ENCODE measurements at places on chromosomes 6 and 20. TPM values are rescaled to one million over a fixed set of nuclear protein-coding genes. Genes with fewer than 3 reads are reported as not detected.

The KCNB1 gene
- 0.97 TPM for total RNA-seq

- H3K4me3 ChIP-seq, result no peak overlapping the region
- H3K27ac ChIP-seq, result no peak overlapping the region
- no peaks in the 10 kb centered on the region for H3K27me3 ChIP-seq
- H3K36me3 ChIP-seq, result no peaks in the 10 kb centered on the region
These were observed 4.3 kb upstream of the SLPI start for GRCh38 chr20:45258664-45259063.

GRCh38 chr6:24481449-24481848, 7.9 kb downstream of the GPLD1 start:
- H3K4me1 ChIP-seq, result no peaks in the 10 kb centered on the region
- H3K27me3 ChIP-seq, result no peaks in the 10 kb centered on the region
- H3K36me3 ChIP-seq, result no peaks in the 10 kb centered on the region
- H3K27ac ChIP-seq, result no peak overlapping the region
- no peak overlapping the region for H3K4me3 ChIP-seq

The ARHGAP40 gene
- total RNA-seq, result not detected

DNA sequence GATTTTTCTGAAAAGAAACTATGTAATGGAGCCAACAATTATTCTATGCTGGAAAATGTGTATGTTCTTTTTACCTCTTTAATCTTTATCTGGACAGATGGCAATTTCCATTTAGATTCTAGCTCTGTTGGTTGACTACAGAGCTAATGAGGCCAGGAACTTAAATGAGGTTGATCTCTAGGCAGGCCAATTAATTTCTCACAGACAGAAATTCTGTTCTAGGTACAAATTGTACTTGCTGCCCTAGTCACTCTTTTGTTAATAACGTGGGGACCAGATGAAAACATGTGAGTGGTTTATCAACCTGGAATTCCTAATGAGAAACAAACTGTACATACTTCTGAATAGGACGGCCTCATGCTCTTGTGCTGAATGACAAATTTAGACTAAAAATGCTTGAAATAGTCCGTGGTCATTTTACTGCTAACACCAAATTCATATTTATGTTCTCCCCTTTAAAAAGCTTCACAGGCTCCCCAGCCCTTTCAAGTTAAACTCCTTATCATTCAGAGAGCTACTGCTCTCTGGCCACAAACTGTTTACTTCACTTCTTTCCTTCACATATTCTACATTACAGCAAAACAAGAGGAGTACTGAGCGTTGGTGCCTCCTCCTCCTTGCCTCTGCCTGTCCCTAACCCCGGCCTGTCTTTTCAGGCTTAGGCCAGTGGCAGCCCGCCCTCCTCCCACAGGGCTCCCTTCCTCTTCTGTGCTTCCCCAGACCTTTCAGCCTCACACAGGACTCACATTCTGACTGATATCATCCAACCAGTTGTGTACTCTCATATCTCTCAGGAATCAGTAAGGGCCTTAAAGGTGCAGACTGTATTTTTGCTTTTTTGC, 41.4 kb downstream of the DTNBP1 start:
- peaks cover 20% of the 10 kb centered on the region for H3K4me1 ChIP-seq
- H3K27ac ChIP-seq, result no peak overlapping the region
- no peaks in the 10 kb centered on the region for H3K36me3 ChIP-seq
- H3K4me3 ChIP-seq, result no peak overlapping the region

GRCh38 chr20:61516346-61517208, 264.5 kb downstream of the CDH4 start:
- DNase-seq, result no peak
- H3K4me1 ChIP-seq, result peaks cover 14% of the 10 kb centered on the region
- no peak overlapping the region for H3K4me3 ChIP-seq
- H3K27ac ChIP-seq, result no peak overlapping the region
- H3K36me3 ChIP-seq, result no peaks in the 10 kb centered on the region

The TBX18 gene
- total RNA-seq, result not detected

- H3K4me1 ChIP-seq, result no peaks in the 10 kb centered on the region
- no peak overlapping the region for H3K27ac ChIP-seq
- H3K27me3 ChIP-seq, result no peaks in the 10 kb centered on the region
- H3K4me3 ChIP-seq, result no peak overlapping the region
- no peak for DNase-seq
These were observed 146.1 kb downstream of the EDN1 start for GRCh38 chr6:12436224-12436623.

GRCh38 chr6:139020689-139021088, 7.9 kb upstream of the ABRACL start:
- H3K4me1 ChIP-seq, result peaks cover 15% of the 10 kb centered on the region
- H3K27me3 ChIP-seq, result no peaks in the 10 kb centered on the region
- H3K4me3 ChIP-seq, result no peak overlapping the region
- H3K36me3 ChIP-seq, result no peaks in the 10 kb centered on the region
- no peak for DNase-seq
- no peak overlapping the region for H3K27ac ChIP-seq

DNA sequence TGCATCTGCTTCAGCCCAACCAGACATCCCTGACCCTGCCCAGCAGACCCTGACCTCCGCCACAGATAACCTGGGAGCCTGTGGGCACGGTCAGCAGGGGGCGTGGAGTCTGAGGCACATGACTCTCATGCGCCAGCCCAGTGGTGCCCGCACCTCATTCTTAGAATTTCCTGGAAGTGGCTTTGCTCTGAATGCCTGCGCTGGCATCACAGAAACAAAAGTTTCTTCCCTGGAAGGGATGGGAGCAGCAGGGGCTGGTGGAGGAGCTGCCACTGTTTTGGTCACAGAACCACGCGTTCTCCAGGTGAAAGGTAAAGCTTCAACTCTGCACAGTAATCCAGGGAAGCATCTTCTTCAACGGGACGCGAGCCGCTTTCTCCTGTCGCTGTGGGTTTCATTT, 67.9 kb upstream of the DUSP22 start:
- no peak overlapping the region for H3K27ac ChIP-seq
- H3K4me1 ChIP-seq, result peaks cover 22% of the 10 kb centered on the region
- DNase-seq, result no peak

The ENPP1 gene
- 9.7 TPM for total RNA-seq

The ZKSCAN4 gene
- total RNA-seq, result 9.8 TPM

- H3K4me1 ChIP-seq, result no peaks in the 10 kb centered on the region
- H3K4me3 ChIP-seq, result no peak overlapping the region
- DNase-seq, result no peak
These were observed 109.0 kb downstream of the RIN2 start for GRCh38 chr20:19867074-19867473.

DNA sequence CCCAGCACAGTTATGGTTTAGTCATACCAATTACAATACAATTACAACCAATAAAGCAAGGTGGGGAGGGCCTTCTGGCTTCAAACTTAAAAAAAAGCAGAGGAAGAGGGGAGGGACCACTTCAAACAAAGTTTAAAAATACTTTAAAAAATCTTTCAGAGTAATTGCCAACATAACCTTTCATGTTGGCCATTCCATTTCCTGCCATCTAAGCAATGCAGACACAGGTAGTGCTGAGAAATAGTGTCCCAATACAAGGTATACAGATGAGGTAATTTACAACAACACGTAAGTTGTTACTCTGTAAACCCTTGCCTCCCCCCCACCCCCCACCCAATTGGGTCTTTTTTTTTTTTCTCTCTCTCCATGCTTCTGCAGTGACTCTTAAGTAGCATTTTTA, 18.8 kb upstream of the TBC1D20 start:
- DNase-seq, result no peak
- no peaks in the 10 kb centered on the region for H3K27me3 ChIP-seq
- H3K36me3 ChIP-seq, result peaks cover 6% of the 10 kb centered on the region
- no peak overlapping the region for H3K27ac ChIP-seq
- H3K4me1 ChIP-seq, result no peaks in the 10 kb centered on the region

DNA sequence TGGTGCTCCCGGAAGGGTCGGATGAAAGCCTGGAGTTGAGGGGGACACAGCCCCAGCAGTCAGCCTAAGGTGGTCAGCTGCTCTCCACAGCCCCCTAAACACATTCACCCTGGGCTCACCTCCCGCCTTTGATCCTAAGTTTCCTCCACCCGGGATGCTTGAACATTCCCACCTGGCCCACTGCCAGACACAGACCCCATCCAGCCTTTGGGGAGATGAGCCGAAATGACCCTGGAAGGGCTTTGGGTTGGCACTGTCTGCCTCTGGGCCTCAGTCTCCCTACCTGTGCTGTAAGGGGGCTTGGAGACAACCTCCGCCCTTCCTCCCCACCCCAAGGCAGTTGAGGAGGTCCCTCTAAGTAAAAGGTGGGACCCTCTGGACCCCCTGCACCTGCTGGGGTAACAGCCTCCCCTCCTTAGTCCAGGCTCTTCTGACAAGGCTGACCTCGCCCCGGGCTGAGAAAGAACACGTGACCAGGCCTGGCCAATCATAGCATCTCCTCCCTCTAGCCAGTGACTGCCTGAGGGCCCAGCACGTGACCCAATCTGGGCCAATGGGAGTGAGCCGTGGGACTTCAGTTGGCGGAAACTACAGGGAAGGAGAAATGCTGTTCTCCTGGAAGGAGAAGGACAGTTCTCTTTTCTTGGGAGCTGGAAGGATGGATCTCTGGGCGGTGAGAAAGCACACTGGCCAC, 16.9 kb upstream of the UBE2V1 start:
- H3K27me3 ChIP-seq, result no peaks in the 10 kb centered on the region
- no peak overlapping the region for H3K4me3 ChIP-seq

The SIRPD gene
- not detected for total RNA-seq

- no peak overlapping the region for H3K4me3 ChIP-seq
- DNase-seq, result no peak
- H3K36me3 ChIP-seq, result no peaks in the 10 kb centered on the region
These were observed 4.6 kb upstream of the LZTS3 start for GRCh38 chr20:3177746-3178485.

The ACTL10 gene
- 0.19 TPM for total RNA-seq

DNA sequence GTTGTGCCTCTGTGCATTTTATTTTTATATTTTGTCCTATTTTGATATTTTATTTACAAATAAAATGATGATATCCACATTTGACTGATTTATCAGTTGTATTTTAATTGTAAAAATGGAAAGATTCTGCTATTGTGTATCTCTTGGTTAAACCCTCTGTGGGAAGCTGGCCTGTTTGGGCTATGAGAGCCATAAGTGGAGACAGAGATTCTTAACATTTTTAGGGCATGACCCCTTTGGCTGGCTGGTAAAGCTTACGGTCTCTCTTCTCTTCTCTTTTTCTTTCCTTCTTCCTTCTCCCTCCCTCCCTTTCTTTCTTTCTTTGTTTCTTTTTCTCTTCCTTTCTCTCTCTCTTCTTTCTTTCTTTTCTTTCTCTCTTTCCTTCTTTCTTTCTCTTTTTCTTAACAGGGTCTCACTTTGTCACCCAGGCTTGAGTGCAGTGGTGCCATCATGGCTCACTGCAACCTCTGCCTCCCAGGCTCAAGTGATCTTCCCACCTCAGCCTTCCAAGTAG, 172.3 kb upstream of the CDYL start:
- H3K36me3 ChIP-seq, result no peaks in the 10 kb centered on the region
- no peaks in the 10 kb centered on the region for H3K4me1 ChIP-seq

GRCh38 chr6:117169064-117169665, 96.2 kb upstream of the VGLL2 start:
- DNase-seq, result no peak
- no peak overlapping the region for H3K27ac ChIP-seq
- H3K36me3 ChIP-seq, result no peaks in the 10 kb centered on the region
- H3K27me3 ChIP-seq, result no peaks in the 10 kb centered on the region
- no peak overlapping the region for H3K4me3 ChIP-seq

GRCh38 chr6:113857556-113858479, 673 bp downstream of the MARCKS start:
- peak overlapping the region; percentile 97 for H3K27ac ChIP-seq
- H3K27me3 ChIP-seq, result no peaks in the 10 kb centered on the region
- peaks cover 16% of the 10 kb centered on the region for H3K4me1 ChIP-seq
- H3K4me3 ChIP-seq, result peak overlapping the region; percentile 97

DNA sequence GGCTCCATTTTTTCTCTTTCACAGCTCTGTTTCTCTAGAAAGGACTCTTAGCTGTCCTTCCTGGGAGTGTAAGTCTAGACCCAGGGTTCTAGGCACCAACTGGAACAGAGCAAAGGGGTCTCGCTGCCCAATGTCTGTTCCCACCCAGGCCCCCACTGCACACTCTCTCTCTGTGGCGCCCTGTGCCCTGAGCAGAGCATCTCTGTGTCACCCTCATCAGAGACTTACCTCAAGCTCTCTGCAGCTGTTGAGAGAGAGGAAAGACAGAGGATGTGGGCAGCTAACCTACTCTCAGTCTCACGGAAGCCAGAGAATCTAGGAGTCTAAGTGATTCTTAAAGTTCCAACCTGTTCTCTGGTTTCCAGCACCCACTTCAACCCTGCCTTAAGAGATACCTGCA, 9.5 kb downstream of the NCR2 start:
- no peak overlapping the region for H3K4me3 ChIP-seq
- no peaks in the 10 kb centered on the region for H3K4me1 ChIP-seq
- H3K27me3 ChIP-seq, result peaks cover 8% of the 10 kb centered on the region
- H3K27ac ChIP-seq, result no peak overlapping the region
- no peak for DNase-seq

DNA sequence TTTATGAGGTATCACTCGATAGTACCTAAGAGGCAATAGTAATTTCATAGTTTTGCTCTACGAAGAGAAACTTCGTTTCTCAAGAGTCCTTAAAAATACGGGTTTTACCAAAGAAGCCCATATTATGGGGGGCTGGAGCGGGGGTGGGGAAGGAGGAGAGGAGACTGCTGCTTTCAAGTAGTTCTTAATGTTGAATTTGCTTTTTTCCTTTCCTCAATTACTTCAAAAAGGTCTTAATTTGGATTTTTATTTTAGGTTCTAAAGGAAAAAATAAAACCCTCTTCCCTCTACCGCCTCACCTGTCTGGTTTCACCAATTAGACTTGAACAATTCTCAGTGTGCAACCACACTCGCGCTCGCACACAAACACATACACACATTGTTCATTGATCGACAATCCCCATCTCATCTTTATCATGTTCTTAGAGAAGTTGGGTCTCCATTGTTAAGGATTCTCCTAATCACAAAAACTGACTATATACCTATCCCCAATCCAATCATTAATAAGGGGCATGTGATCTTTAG, 97.2 kb downstream of the HFE start:
- no peak for DNase-seq
- peaks cover 36% of the 10 kb centered on the region for H3K4me1 ChIP-seq
- H3K27me3 ChIP-seq, result no peaks in the 10 kb centered on the region
- H3K4me3 ChIP-seq, result peak overlapping the region; percentile 63
- H3K36me3 ChIP-seq, result no peaks in the 10 kb centered on the region
- peak overlapping the region; percentile 72 for H3K27ac ChIP-seq

GRCh38 chr20:61525781-61526431, 273.8 kb downstream of the CDH4 start:
- no peak overlapping the region for H3K4me3 ChIP-seq
- no peak overlapping the region for H3K27ac ChIP-seq
- DNase-seq, result peak; percentile 47
- H3K36me3 ChIP-seq, result no peaks in the 10 kb centered on the region
- H3K4me1 ChIP-seq, result no peaks in the 10 kb centered on the region

Data from neural progenitor cell (in vitro differentiated cells).